ENCODE measurements at places on chromosomes 12 and 14.

- DNase-seq, result no peak
Measured at GRCh38 chr14:46034305-46034704, 617.3 kb downstream of the RPL10L start.

- DNase-seq, result no peak
Measured at GRCh38 chr14:90342327-90342726, 10.6 kb upstream of the NRDE2 start.

DNA sequence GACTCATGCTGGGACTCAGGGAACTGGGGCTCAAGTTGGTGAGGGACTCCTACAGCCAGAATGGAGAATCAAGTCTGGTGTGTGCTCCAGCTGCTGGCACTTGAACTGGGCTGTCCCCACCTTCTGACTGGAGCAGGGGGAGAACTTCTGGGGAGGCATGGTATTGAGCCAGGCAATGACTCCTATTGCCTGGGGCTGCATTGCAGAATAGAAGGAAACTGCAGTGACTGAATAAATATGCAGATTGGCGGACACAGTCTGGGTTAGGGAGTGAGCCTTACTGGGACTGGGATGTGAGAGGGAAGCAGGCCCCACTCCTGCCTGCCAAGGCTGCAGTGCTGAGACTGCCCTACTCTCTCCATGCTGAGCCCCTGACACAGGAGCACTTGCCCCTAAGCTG is 8.8 kb upstream of the ZNF268 start:
- DNase-seq, result no peak

GRCh38 chr14:36507847-36508417 is 12.1 kb downstream of the NKX2-1 start:
- DNase-seq, result no peak

GRCh38 chr14:105138021-105138541 is 30.5 kb downstream of the JAG2 start:
- DNase-seq, result no peak

- no peak for DNase-seq
Measured at GRCh38 chr12:2453761-2454090, 341.0 kb upstream of the FKBP4 start.

GRCh38 chr12:56803750-56804149 is 40.6 kb downstream of the HSD17B6 start:
- no peak for DNase-seq

- DNase-seq, result no peak
Measured at GRCh38 chr12:76704693-76705092, 59.2 kb upstream of the ZDHHC17 start.

- DNase-seq, result no peak
Measured at GRCh38 chr12:27297566-27297965, 35.1 kb upstream of the BMAL2 start.

GRCh38 chr12:122965321-122965751 is 927 bp downstream of the ABCB9 start:
- no peak for DNase-seq

DNA sequence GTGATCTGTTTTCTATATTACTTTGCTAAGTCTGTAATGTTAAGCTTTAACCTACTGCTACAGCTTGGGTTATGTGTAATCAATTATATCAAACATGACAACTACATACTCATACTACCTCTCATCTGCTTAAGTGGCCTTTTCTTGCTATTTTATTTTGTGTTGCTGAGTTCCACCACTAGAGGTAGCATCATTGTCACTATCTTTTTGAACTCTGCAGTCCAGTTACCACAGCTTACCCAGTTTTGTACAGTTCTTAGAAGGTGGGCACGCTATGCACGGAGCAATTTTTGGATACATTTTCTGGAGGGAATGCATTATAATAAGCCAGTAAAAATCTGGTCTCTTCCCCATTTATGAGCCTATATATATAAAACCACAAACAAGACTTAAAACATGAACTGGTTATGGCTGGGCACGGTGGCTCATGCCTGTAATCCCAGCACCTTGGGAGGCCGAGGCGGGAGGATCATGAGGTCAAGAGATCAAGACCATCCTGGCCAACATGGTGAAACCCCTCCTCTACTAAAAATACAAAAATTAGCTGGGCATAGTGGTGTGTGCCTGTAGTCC is 48.5 kb downstream of the SAV1 start:
- peak; percentile 55 for DNase-seq

GRCh38 chr14:33834466-33835260 is 116.2 kb downstream of the EGLN3 start:
- no peak for DNase-seq

DNA sequence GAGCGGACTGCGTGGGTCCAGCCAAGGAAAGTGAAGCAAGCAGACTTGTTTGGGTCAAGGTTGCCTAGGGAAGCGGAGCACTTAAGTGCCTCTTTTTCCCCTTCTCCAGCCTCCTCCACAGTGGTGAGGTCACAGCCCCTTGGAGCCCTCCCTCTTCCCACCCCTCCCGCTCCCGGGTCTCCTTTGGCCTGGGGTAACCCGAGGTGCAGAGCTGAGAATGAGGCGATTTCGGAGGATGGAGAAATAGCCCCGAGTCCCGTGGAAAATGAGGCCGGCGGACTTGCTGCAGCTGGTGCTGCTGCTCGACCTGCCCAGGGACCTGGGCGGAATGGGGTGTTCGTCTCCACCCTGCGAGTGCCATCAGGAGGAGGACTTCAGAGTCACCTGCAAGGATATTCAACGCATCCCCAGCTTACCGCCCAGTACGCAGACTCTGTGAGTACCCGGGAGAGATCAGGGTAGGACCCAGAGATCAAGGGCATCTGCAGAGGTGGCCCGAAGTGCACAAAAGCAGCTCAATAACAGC is at the start of gene TSHR:
Gene TSHR (plus strand): TSS at position 206 of the 526 bp plus-strand sequence. CDS start 60 bp downstream, at position 266.
- peak; percentile 9 for DNase-seq

GRCh38 chr14:23245282-23245681 is 7.5 kb downstream of the RNF212B start:
- no peak for DNase-seq

Measured in AG08395 (cell line).